ENCODE measurements at places on chromosomes 4 and X.

DNA sequence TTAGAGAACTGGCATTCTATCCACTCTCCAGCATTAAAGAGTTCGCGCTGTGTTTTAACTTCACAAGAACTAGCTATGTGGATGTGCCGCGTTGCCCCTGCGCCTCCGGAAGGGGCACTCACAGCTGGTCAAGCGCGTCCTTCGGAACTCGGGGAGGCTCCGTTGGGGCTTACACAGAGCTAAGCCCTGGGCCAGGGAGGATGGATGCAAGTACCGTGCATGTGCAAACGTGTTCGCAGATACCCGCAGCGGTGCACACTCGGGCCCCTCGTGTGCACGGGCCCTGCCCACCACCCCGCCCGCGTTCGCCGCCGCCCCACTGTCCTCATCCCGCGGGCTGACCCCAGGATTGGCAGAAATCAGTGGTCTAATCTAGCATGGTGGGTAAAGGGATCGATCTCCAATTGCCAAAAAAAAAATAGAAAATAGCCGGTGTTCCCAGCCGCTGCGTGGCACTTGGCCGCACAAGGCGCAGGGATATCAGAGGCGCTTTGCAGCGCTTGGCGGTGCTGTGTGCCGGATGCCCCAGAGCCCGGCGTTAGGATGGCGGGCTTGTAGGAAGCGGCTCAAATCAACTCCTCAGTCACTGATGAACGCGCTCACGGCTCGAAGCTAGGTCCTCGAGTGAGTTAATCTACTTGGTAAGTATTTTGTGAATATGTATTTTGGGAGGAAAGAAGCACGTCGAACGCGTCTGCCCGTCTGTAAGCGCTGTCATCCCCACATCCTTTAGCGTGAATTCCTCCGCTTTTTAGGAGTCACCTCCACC lies 989 bp upstream of the PCDH10 start:
- DNase-seq = no peak

GRCh38 chr4:147039976-147040575 lies 94.4 kb upstream of the TTC29 start:
- no peak for DNase-seq

GRCh38 chrX:12779534-12779933 lies 11.7 kb upstream of the PRPS2 start:
- no peak for DNase-seq

- DNase-seq = no peak
Observed at GRCh38 chr4:113760094-113760794, 1.3 kb downstream of the CAMK2D start.

GRCh38 chr4:88230969-88231771 lies 53.2 kb downstream of the PPM1K start:
- DNase-seq = no peak

- DNase-seq = no peak
Observed at GRCh38 chrX:72060196-72060920, 71.4 kb downstream of the RTL5 start.

DNA sequence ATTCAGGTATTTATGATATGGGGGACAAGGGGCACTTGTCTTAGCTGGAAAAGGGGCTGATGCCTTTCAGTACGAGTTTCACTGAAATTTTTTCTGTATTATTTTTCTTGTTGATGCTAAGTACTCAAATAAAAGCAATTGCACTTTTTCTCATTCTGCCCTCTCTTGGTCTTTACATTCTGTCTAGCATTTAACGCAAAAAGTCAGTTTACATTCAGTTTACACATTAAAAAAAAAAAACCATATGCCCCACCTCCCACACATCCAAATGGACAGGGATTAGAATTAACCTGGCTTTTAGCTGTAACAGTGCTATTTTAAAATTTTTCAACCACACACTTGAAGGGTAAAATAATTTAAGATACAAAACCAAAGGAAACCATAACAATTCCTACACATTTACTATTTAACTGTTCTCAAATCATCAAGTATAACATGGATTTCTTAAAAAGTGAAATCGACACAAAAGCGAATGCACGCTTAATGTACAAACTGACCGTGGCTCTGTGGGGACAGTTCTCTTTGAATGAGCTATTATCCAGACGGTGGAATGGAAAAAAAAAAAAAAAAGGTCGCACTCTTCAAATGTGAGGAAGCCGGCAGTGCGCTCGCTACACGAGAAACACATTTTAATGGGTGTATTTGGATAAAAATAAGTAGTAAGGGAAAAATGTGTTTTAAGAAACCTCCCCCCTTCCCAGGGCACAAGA lies 1.4 kb downstream of the AMMECR1 start:
- no peak for DNase-seq

DNA sequence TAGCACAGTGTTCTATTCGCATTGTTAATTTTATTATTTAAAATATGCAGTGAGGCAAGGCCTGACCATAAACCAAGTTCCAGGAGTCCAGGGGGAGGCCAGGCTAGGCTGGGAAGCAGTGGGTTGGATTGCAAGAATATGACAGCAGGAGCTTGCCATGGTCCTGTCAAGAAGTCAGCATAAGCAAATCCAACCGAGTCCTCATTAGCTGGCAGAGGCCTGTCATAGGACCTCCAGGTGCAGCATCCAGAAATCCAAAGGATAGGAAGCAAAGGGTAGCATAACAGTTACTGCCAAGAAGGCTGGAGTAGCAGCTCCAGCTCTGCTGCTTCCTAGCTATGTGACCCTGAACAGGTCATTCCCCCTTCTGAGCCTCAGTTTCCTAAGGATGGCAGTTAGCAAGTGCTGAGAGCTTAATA lies 13.4 kb downstream of the PJA1 start:
- DNase-seq = no peak

GRCh38 chr4:155950461-155950860 lies 3.2 kb downstream of the CTSO start:
- no peak for DNase-seq

- no peak for DNase-seq
Observed at GRCh38 chr4:110088670-110089069, 109.7 kb downstream of the ELOVL6 start.

GRCh38 chrX:35728481-35728880 lies 69.7 kb upstream of the MAGEB16 start:
- no peak for DNase-seq

- no peak for DNase-seq
Observed at GRCh38 chr4:26822546-26822945, 38.1 kb upstream of the STIM2 start.

- DNase-seq = no peak
Observed at GRCh38 chr4:71445811-71446210, 107.0 kb downstream of the SLC4A4 start.

GRCh38 chr4:157888281-157888680 lies 284.5 kb downstream of the GASK1B start:
- no peak for DNase-seq

- DNase-seq = no peak
Observed at GRCh38 chr4:176549161-176549865, 229.5 kb downstream of the SPCS3 start.

GRCh38 chr4:663438-664428 lies 10.3 kb downstream of the ATP5ME start:
- no peak for DNase-seq
